ENCODE measurements at places on chromosomes 12 and 14. TPM values are rescaled to one million over a fixed set of nuclear protein-coding genes. Genes with fewer than 3 reads are reported as not detected.

SLC2A14 gene
- 1.3 TPM for total RNA-seq

SLC17A8 gene
- 0.25 TPM for total RNA-seq

CLEC12A gene
- total RNA-seq: not detected

IRAK3 gene
- total RNA-seq: 3.9 TPM

REP15 gene
- total RNA-seq: 1.6 TPM

LHX5 gene
- 3.1 TPM for total RNA-seq

OR6C76 gene
- total RNA-seq: not detected

HOXC12 gene
- total RNA-seq: not detected

GLT1D1 gene
- total RNA-seq: 4.4 TPM

PLCZ1 gene
- not detected for total RNA-seq

FBRSL1 gene
- total RNA-seq: 211 TPM

VASH1 gene
- total RNA-seq: 149 TPM

ACRBP gene
- 2.5 TPM for total RNA-seq

EXOC3L4 gene
- 0.81 TPM for total RNA-seq

Measured in glutamatergic neuron (in vitro differentiated cells).